ENCODE measurements at places on chromosomes 5 and 9.

- no peak for DNase-seq
Measured at GRCh38 chr9:28318515-28318914, 745.2 kb upstream of the C9orf72 start.

DNA sequence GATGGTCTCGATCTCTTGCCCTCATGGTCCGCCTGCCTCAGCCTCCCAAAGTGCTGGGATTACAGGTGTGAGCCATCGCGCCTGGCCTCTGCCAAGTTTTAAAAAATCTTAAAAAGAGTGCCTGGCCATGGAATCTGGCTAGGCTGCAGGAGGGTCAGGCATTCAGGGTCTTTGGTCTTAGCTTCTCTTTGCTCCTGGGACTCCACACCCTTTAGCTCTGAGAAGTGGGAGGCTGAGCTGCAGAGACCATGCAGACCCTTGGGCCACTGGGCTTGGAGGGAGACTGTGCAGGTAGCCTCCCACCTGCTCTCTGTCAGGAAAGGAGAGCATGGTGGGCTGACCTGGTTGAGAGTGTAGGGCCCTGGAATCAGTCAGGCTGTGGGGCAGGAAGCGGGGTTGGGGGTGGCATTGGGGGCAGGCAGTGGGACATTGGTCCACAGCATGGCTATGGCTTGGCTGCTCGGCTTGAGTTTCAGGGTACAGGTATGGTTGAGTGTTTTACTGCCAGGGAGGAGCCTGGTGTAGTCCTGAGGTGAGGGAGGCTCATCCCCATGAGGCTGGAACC, 20.8 kb downstream of the PHF2 start:
- DNase-seq, result no peak

DNA sequence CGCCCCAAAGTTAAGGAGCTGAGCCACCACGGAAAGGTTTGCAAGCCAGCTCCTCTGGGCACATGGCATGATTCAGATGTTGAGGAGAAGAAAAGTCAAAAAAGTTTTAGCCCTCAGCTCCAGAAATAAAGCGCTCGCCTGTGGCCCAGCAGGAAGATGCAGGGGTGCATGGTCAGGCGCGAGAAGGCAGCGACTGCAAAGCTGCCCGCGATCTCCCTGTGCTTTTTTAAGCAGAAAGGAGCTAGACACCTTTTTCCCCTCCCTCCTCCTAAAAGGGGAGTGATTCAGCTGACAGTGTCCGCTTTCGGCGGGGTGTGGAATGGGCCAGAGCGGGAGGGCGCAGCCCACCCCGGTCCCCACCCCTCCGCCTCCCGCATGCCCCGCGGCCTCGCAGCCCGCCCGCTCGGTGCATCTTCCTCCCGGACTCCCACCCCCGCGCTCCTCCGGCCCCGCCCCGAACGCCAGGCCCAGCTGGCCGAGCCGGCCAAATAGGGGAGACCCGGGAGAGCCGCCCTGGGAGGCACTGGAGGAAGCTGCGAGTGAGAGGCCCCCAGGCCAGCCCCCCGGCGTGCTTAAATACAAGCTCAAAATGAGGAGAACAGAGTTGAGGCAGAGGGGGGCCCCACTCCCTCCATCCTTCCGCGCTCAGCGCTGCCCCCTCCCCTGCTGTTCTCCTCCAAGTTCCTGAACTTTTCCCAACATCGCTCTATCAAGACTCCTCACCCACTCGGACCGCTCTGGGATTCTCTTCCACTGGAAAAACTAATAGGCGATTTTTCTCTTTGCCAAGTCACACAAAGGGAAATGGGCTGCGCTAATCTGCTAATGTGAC, at the start of gene ADAMTS12:
ADAMTS12 (minus strand) TSS at position 203 of the 832 bp plus-strand sequence; CDS start at position 69, 134 bp downstream.
- DNase-seq, result peak; percentile 69

DNA sequence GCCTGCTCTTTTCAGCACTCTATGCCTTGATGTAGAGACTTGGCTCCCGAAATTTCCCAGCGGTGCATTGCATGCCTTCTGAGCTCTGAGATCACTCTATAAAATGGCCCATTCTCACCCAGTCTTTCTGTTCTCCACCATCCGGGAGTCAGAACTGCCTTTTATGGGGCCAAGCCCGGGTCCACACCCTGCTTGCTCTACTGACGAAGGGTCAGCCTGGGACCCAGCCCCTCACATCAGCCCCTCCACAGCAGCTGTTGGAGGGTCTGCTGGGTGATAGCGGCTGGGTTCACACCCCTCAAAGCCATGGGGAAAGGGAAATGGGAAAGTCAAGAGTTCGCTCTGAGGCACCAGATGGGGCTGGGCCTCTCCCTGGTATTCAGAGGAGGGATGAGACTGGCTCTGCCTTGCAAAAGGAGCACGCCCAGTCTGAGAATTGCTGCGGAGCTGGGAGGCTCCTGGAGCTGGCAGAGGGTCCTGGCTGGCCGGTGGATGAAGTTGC, 66.0 kb upstream of the ORM1 start:
- DNase-seq, result no peak

- no peak for DNase-seq
Measured at GRCh38 chr9:37295178-37295577, 127.3 kb upstream of the GRHPR start.

DNA sequence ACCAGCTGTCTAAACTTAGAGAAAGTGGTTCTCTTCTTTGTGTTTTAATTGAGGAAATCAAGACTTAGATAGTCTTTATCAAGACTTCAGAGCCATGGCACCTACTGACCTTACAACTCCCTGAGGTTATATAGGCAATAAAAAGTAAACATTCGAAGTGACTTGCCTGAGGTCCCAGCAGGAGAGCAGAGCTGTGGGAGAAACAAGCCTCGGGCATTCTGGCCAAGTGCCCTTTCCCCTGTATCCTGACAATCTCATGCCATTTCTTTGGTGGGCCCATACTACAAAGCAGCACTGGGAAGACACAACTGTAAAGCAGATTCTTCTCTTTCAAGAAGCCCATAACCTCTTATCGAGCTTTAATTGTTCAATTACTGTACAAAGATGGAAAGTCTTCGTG, 23.1 kb downstream of the FREM1 start:
- DNase-seq, result peak; percentile 60

GRCh38 chr9:132873403-132873802, 4.7 kb downstream of the AK8 start:
- DNase-seq, result no peak

- DNase-seq, result peak; percentile 82
Measured at GRCh38 chr5:168014433-168015123, 276.9 kb upstream of the WWC1 start.

DNA sequence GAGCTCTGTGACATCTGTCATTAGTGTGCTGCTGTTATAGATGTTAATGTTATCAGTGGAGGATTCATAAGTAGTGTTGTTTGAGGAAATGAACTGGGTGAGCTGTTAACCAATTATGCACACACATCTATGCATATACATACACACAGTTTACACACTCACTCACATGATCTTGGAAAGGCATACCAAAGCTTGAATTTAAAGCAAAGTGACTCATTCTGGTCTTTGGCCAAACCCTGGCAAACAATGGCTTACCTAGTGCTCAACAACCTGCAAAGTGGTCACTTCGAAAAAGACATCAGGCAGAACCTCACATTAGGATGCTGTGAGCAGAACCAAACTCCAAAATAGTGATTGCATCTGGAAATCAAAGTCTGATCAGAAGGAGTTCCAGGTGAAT, 1037.3 kb upstream of the CDH6 start:
- peak; percentile 33 for DNase-seq

DNA sequence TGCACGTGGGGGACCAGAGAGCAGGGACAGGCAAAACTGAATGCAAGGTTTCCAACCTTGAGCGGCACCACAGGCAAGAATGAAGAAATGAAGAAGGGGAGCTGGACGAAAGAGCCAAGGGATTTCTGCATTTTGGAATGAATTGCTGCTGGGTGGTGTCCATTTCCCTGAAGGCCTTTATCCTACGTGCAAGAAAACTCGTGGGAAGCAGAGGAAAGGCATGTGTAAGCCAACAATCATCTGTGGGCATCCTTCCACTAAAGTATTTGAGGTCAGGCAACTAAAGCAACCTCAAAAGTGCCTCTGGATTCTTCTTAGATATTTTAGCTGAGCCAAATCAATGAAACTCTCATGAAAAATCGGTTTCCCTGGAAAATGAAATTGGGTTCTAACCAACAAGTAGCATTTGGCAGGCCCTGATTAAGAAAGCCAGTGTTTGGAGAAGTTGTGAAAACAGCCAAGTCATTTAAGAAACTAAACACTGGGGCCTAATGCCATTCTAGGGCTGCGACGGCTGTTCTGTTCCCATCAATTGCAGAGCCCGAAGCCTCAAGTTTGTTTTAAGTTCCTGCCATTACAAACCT, 4.7 kb upstream of the TGFBI start:
- DNase-seq, result no peak

DNA sequence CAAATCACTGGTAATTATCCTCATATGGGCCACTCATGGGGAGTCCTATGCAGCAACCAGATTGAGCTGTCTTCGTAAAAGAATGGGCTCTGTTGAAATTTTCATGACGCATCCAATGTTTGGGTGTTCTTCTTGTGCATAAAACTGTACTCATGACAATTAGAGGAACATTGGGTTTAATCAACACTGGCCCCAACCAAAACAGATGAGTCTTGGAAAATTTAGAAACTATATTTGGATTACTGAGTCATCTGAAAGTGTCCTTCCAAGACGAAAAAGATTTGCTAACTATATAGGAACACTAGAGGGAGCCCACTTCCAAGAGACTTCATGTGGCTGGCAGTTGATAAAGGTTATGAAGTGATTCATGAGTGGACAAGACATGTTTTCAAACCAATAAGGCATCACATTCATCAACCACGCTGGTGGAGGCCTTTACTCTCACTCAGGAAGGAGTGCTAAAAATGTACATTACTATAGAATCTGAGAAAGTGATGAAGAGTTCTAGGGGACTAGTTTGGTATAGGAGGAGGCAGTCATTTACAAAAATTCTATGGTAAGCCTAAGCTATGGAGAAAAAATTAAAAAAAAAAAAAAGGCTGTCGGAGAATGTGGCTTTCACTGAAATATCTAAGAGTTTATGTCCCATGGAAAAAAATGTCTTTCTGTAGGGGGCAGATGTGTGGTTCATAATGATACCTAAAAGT, 313.5 kb downstream of the PRDM9 start:
- peak; percentile 72 for DNase-seq

DNA sequence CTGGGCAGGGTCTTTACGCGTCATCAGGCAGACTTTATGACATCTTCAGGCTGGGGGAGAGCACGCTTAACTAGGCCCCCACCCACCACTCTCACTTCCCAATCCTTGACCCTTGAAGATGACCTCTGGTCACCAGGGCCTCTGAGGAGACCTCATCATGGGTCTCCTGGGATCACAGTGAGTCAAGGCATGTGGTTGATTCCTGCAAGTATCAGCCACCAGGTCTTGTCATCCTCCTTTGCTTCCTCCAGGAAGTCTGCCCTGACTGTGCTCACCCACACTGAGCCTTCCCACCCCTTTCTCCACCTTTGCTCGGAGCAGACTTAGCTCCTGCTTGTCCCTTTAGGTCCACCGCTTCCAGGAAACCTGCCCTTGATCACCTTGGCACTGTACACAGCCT, 17.3 kb downstream of the ODF2 start:
- no peak for DNase-seq

- no peak for DNase-seq
Measured at GRCh38 chr9:129270903-129271431, 92.9 kb upstream of the IER5L start.

DNA sequence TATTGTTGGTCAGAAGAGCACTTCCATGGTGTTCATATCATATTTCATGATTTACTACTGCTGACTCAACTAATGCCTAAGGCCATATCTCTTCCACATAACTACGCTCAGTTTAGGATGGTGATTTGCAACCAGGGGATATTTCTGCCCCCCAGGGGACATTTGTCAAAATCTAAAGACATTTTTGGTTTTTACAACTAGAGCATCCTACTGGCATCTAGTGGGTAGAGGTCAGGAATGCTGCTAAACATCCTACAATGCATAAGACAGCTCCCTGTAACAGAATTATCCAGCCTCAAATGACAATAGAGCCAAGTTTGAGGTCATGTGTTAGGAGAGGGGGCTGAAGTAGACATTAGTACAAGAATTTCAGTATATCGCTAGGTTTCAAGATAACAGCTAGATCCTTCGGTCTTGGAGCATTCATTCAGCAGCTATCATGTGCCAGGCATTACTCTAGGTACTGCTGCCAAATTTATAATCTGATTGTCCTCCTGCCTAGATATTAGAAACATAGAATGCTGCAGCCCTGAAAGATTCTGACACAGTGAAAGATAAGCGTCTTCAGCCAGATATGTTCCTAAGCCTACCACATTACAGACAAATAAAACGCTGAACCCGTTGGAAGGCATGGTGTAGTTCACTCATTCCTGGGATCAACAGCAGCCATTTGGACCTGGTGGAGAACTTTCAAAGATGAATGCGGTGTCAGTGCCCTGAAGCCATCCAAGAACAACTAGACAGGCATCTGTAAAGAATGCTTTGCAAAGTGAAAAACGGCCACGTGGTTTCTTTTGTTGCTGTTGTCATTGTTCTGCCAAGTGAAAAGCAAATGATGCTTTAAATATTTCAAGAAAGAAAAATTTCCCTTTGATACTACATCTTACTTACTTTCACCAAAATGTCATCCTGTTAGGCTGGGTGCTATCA, 55.5 kb upstream of the FST start:
- DNase-seq, result peak; percentile 30

DNA sequence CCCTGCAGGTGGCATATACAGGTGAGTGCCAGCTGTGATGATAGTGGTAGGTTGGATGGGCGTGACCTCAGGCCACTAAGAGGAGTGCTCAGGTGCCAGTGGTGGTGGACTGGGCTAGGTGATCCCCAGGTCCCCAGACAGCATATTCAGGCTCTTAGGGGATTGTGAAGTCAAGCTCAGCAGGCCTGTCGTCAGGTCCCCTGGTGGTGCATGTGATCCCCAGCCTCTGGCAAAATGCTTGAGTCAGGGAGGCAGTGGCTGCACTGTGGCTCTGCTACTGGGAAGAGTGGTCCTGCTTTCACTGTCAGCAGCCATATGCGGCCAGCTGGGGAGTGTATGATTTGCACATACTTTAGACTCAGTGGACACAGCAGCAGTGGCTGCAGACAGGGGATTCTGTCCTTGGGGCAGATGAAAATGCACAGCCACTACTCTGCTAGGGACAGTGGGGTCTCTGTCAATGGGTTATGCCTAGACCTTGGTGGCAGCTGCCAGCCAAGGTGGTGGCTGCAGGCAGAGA, 31.6 kb upstream of the CTSL start:
- DNase-seq, result no peak

GRCh38 chr5:137216976-137217598, 282.0 kb downstream of the SPOCK1 start:
- DNase-seq, result no peak

- peak; percentile 91 for DNase-seq
Measured at GRCh38 chr5:68898951-68899471, 194.8 kb upstream of the SLC30A5 start.

GRCh38 chr5:56282951-56283350, 49.8 kb upstream of the ANKRD55 start:
- no peak for DNase-seq

DNA sequence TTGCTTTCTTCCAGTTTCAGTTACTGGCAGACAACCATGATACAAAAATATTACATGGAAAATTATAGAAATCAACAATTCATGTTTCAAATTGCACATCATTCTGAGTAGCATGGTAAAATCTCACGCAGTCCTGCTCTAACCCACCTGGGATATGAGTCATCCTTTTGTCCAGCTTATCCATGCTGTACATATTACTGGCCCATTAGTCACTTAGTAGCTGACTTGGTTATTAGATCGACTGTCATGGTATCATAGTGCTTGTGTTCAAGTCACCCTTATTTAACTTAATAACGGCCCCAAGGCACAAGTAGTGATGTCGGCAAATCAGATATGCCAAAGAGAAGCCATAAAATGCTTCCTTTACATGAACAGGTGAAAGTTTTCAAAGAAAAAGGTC, 41.2 kb downstream of the NADK2 start:
- DNase-seq, result peak; percentile 31

Measured in NCI-H69 (cell line).